ENCODE measurements at places on chromosomes 11 and 22. TPM values are rescaled to one million over a fixed set of nuclear protein-coding genes. Genes with fewer than 3 reads are reported as not detected.

Gene CST6
- not detected for total RNA-seq

Gene OR52I2
- total RNA-seq, result not detected

DNA sequence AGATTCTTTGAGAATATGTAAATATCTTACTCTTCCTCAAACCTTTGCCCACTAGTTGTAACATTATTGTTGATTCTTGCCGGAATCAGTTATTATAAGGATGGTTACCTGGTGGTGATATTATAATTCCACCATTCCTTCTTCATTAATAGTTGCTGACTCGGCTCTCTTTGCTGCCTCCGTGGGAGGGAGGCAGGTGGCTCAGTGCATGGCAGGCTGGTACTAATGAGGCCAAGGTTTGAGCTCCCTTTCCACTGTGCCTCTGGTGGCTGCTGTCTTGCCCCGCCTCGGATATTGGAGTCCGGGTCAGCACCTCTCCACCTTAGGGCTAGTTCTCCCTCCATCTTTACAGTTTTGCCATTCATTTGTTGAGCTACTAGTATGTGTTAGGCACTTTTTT is 12.7 kb downstream of the CD6 start:
- peak overlapping the region; percentile 46 for H3K27ac ChIP-seq
- H3K4me3 ChIP-seq, result no peak overlapping the region
- H3K36me3 ChIP-seq, result no peaks in the 10 kb centered on the region
- DNase-seq, result no peak
- no peaks in the 10 kb centered on the region for H3K4me1 ChIP-seq

Gene CLDN5
- total RNA-seq, result 19.5 TPM

Gene PIK3C2A
- total RNA-seq, result 36.7 TPM

DNA sequence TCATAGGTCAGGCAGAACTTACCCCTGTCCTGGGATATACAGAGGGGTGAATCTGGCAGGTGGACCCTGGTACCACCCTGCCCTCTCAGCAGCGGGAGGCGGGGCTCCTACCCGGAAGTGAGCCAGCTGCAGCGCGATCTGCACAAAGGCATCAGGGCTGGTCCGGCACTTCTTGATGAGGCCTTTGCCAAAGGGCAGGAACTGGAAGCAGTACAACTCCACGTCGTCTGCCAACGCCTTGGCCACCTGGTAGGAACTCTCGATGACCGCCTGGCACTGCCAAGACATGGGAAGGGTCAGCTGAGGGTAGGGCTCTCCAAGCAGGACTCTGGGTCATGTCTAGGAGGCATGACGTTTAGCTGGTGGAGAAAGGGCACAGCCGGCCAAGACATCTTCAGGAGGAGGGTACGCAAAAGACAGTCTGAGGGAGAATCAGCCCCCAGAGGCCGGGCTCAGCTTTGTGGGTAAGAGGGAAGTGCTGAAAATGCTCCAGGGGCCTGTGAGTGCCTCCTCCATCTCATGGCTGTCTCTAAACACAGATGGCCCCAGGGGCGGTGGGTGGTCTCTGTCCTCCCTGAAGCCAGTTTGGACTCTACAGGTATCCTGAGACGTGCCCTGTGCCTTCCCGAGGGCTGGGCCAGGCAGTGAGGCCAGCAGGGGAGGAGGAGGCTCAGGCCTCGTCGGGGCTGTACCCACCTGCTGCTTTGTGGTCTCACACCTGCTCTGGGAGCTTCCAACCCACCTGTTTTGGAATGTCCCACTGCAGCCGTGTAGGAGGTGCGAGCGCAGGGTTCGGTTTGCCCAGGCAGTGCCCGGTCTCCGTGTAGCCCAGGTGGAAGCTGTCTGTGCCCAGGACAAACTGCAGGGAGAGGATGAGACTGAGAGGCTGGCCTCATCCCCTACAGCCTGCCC is 6.7 kb downstream of the CPT1B start:
- no peaks in the 10 kb centered on the region for H3K36me3 ChIP-seq
- H3K4me3 ChIP-seq, result no peak overlapping the region
- no peaks in the 10 kb centered on the region for H3K27me3 ChIP-seq
- H3K27ac ChIP-seq, result peak overlapping the region; percentile 21

Gene FAM227A
- 0.32 TPM for total RNA-seq

Gene SLC5A12
- not detected for total RNA-seq

- H3K27ac ChIP-seq, result no peak overlapping the region
- no peak overlapping the region for H3K4me3 ChIP-seq
- no peak for DNase-seq
- H3K4me1 ChIP-seq, result no peaks in the 10 kb centered on the region
- no peaks in the 10 kb centered on the region for H3K27me3 ChIP-seq
These were observed 61.6 kb downstream of the OR10A6 start for GRCh38 chr11:7869467-7869866.

DNA sequence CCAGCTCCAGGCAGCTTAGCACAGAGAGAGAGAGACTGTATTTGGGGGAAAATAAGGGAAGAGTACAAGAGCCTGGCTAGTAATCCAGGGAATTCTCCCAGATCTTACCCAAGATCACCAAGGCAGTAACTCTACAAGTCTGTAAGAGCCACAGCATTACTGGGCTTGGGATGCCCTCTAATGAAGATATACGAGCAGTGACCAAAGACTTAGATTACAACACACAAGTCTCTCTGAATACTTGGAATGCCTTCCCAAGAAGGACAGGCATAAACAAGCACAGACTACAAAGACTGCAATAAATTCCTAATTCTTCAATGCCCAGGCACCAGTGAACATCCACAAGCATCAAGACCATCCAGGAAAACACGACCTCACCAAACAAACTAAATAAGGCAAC is 17.7 kb downstream of the DNAJC24 start:
- no peak overlapping the region for H3K4me3 ChIP-seq
- no peaks in the 10 kb centered on the region for H3K27me3 ChIP-seq
- H3K36me3 ChIP-seq, result no peaks in the 10 kb centered on the region
- no peak for DNase-seq

DNA sequence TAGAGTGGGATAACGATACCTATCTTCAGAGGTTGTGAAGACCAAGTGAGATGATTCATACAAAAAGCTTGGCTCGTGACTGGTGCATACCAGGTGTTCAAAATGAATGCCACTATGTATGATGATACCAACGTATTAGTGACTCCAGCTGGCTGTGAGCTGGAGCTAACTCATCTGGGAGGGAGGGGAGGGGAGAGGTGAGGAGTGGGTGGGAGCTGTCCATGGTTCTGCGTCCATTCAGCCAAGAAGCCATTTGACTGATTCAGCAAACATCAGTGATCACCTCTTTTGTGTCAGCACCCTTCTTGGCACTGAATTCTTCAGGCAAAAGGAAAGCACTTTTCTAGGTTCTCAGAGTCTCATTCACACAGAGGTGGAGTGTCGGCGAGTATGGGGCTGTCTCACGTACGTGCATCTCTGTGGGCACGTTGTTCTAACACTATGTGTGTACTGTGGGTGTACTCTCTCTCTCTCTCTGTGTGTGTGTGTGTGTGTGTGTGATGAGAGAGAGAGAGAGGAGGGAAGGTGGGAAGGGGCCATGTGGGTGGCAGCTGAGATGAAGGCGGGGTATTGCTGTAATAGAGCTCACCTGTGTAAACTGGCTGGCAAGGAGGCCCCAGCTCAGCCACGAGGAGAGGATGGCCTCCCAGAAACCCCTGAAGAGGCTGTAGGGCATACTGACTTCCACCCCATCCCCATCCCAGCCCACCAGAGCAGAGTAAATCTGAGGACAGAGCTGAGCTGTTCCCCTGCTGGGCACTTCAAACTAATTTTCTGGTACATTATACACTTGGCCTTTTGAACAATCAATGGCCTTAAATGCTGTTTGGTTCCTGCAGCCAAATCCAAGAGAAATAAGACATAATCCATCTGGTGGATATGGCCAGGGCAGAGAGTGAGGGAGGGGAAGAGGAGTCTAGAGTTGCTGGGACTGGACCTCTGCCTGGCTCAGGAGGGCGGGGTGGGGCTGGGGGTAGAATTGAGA is 96.1 kb upstream of the THY1 start:
- DNase-seq, result peak; percentile 14
- no peak overlapping the region for H3K4me3 ChIP-seq
- H3K4me1 ChIP-seq, result no peaks in the 10 kb centered on the region
- no peaks in the 10 kb centered on the region for H3K36me3 ChIP-seq
- peaks cover 6% of the 10 kb centered on the region for H3K27me3 ChIP-seq
- H3K27ac ChIP-seq, result no peak overlapping the region

GRCh38 chr11:94751218-94751609 is 16.9 kb upstream of the AMOTL1 start:
- peaks cover 16% of the 10 kb centered on the region for H3K4me1 ChIP-seq
- no peaks in the 10 kb centered on the region for H3K27me3 ChIP-seq
- H3K27ac ChIP-seq, result peak overlapping the region; percentile 72
- no peaks in the 10 kb centered on the region for H3K36me3 ChIP-seq
- H3K4me3 ChIP-seq, result peak overlapping the region; percentile 8
- no peak for DNase-seq

Gene FAM181B
- 0.08 TPM for total RNA-seq

Gene CDHR5
- not detected for total RNA-seq

All from heart left ventricle (tissue), 16 donors.